NCI-H2107 (cell line): ENCODE measurements at places on chromosomes 7 and 10.

DNA sequence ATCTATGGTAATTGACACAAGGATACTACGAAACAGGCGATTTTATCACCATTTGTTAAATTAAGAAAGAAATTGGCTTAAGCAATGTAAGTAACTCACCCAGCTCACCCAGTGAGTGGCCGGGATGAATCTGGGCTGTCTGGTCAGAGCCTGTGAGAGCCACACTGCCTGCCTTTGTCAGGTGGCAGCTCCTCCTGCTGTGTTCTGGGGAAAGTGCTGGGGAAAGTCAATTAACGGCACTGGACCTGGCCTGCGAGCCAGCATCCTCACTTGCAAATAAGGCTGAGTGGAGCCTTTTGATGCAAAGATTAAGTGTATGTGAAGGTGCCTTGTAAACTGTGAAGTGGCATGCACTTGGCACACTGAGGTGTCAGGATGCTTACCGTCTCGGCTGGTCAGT is 13.4 kb upstream of the CXCL12 start:
- no peak for DNase-seq

DNA sequence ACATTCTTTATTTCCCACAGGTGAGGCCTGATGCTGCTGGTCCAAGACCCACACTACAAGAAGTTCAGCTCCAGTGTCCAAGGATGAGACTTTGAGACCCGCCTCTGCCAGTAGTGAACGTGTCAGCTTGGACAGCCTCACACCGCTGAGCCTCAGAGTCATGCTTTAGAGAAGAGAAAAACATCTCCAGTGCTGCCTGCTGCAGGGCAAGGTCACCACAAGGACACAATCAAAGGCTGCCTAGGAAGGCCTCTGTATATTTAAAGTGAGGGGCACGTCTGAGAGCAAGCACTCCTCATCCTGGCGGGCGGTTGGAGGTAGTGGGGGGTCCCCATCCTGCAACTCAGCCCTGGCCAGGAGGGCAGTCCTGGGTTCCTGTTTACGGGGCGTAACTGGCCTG is 19.3 kb downstream of the FGFR2 start:
- DNase-seq, result no peak

DNA sequence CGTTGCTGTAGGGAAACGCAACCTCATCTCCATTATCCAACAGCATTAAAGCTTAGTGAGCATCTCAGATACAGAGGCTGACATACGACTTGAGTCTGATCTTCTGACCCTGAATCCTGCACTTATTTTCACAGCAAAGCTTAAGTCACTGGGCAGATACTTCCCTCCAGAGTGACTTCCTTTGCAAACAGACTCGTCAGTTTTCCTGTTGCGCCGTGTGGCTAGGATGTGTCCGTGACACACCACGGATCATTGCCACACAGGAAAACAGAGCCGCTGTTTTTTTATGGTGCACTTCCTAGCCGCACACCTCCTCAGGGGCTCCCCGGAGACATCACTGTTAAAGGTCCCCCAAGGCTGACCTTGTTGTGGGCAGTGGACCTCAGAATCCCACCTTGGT is 94.9 kb upstream of the MKI67 start:
- no peak for DNase-seq

DNA sequence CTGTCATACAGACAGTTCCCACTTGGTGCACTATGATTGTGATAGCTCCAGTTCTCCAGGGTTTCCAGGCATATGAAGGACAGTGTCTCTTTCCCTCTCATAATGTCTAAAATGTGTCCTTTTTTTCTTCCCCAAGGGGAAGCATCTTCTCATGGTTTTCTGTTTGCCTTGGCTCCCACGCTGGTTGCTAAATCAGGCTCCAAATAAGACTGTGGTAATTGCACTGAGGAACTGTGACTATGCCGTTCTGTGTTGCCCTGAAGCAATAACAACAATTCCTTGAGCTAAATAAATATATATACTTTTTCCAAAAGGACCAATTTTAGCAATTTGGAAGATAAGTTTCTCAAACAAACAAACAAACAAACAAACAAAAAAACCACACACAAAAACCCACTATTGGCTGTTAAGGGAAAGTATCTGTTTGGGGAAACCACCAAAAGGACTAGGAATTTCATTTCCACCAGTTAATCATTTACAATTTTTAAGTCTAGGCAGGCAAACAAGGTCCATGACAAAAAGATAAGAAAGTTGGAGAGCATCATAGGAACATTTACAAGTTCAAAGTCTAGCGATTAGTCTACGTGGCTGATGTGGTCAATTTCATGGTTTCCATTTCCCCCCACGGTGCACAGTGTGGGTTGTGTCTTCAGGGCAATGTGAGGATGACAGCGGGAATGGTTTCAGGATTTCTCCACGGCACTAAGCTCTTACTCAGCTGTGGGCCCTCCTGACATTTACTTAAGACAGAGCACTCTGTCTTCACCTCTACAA is 62.4 kb downstream of the THNSL1 start:
- no peak for DNase-seq

- DNase-seq, result no peak
Measured at GRCh38 chr7:152162287-152162686, 136.8 kb downstream of the GALNT11 start.

DNA sequence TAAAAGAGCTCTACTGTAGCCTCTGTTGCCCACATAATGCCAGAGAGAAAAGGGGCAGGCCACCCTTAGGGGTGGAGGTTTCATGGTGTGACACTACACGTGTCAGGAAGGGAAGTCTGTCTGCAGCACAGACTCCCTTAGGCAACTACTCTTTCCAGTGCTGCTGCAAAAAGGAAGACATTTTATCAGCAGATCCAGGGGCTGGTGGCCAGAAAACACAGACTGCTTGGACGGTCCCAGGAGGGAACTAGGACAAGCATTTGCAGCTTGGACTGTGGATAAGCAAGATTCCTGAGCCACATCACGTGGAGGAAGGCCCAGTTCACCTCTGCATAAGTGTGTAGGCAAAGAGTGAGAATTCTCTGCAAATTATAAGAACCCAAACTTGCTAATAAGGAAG is 220.8 kb downstream of the FANK1 start:
- no peak for DNase-seq

DNA sequence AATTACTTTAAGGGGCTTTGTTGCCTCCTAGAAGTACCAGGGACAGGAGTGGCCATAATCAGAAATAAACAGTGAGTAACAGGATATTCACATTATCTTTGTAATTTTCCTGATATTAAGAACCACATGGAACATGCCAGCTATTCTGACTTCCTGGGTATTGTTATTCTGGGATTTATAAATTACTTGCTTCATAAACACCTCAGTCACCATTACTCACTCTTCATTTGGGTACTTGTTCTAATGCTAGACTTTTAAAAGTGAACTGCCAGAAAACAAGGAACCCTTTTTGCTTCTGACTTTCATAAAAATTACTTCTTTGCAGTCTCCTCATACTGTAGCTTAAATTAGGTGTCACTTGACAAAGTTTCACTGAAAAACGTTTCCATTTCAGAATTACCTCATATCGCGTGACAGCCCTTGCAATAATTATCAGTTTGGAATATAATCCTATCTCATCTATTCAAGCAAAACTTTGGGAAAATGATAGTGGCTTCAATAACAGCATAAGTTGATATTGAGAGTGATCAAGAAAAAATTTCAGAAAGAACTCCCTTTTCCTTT is 29.8 kb downstream of the CABCOCO1 start:
- no peak for DNase-seq

DNA sequence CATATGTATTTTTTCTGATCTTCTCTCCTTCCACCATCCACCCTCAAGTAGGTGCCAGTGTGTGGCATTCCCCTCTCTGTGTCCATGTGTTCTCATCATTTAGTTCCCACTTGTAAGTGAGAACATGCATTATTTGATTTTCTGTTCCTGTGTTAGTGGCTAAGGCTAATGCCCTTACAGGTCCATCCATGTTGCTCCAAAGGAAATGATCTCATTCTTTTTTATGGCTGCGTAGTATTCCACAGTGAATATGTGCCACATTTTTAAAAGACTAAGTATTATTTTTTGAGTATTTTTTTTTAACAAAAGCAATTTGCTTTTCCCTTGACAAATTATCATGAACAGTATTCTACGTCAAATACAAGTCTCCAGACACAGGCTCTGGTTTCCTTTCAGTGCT is 86.4 kb upstream of the ZNF746 start:
- no peak for DNase-seq

- no peak for DNase-seq
Measured at GRCh38 chr7:105655067-105655466, 73.8 kb upstream of the EFCAB10 start.

DNA sequence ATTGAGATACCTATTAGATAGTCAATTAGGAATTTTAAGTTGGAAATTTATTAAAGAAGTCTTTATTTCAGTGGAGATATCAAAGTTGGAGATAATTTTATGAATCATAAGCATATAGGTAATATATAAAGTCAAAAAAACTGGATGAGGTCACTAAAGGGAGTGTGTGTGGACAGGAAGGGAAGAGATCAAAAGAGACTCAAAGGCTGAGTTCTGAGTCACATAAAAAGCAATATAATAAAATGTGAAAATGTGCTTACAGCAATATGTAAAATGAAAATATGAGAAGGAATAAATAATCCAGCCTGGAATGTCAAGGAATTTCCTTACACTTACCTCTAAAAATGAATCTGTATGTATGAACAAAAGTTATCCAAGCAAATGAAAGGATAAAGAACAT is 583.3 kb upstream of the SORCS1 start:
- no peak for DNase-seq

DNA sequence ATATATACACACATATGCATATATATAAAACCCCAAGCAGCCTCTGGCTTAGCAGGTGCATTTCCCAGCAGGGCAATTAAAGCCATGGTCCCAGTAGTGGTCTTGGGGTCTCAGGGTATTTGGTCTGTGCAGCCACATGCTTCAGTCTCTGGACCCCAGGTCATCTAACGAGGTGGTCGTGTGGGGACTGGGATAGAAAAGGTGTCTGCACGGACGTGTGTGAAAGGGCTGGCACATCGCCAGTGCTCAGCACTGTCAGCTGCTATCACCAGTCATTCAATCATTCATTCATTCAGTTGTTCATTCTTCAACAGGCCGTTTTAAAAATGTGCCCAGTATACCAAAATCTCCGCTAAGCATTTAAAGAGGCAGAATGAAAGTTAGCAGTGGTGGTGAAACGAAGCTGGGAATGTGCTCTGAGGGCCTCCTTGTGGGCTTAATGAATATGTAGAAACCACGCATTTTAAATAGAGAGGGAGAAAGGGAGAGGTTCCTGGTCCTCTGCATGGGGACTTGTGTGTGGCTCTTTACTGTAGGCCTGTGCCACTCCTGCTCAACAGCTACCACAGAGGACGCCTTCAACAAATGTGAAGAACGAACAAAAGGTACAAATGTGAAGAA is 170.4 kb downstream of the EGFR start:
- DNase-seq, result no peak

- DNase-seq, result no peak
Measured at GRCh38 chr7:20030417-20030816, 186.8 kb downstream of the MACC1 start.

DNA sequence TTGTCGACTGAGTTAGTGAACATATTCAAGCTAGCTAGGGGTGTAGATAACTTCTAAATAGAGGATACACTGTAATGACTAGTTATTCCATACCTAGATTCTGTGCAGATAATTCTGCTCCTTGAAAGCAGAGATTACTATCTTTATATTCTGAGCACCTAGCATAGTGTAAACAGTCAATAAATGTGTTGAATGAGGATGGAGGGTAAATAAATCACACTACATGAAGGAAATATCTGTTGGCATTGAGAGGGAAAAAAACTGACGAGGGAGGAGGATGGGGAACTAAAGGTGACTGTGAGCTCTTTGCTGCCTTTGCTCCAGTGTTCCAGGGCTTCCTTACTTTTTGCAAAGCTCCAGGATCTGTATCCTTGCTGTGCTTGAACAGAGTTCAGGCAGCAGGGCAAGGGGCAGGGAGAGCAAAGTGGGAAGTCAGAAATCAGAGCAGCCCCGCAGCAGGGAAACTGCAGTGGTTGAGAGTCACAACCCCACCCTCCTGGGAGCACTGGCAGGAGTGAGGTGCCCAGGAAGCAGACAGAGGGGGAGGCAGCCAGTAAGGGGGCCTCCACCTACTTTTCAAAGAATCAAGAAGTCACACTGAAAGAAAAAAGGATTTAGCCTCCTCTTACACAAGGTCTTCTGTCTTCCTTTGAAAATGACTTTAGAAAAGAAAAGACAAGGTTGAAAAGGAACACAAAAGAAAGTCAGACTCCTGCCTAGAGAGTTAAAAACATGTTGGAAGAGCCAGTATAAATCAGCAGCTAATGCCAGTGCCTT is 71.8 kb upstream of the LRRN3 start:
- no peak for DNase-seq

GRCh38 chr7:152590481-152590880 is 85.5 kb downstream of the XRCC2 start:
- DNase-seq, result no peak

DNA sequence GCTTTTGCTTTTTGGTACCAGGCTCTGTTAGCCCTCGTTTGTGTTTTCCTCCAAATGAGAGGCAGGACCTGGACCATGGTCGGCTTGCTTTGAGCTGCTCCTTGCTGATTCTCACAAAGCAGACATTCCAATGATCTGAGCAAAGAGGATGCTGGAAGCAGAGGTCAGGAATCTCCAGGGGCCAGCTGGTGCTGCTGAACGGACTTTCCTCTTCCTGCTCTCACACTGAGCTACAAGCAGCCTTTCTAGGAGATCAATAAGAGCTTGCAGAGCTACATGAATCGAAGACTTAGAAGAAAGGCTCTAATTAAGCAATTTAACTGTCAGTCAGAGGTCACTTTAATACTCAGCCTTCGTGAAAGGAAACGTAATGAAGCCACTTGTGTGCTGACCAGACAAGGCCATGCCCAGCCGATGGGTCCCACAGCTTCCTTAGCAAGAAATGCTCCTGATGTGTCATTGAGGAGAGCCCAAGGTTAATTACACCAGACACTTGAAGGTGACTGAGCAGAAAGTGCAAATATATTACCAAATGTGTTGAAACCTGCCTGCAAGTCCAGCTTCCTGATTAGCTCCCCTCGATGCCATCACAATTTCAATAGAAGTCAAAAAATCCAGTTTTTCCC is 151.3 kb upstream of the RSU1 start:
- no peak for DNase-seq

GRCh38 chr10:126073606-126074005 is 177.2 kb downstream of the FANK1 start:
- DNase-seq, result no peak

GRCh38 chr7:107998660-107999480 is 4.1 kb downstream of the LAMB1 start:
- no peak for DNase-seq

DNA sequence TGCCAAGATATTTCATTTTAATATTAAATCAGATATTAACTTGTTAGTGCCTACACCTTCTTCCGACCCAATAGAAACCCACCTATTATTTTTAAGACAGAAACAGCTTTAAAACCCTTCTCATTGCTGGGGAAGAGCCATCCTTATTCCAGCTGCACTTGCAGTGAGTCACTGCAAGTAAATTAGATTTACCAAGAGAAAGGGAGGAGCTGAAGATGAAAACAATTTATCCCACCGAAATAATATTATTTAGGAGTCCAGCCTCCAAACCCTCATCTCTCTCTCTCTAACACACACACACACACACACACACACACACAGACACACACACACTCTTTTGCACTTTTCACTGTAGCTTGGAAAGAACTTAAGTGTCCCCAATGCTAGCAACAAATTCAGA is 26.9 kb downstream of the TWIST1 start:
- no peak for DNase-seq

GRCh38 chr10:52649511-52649910 is 123.1 kb downstream of the MBL2 start:
- no peak for DNase-seq

- DNase-seq, result no peak
Measured at GRCh38 chr7:54581511-54581910, 39.3 kb downstream of the VSTM2A start.
